Right cardiac atrium (tissue), 5 donors: ENCODE measurements at places on chromosomes 2 and 18. TPM values are rescaled to one million over a fixed set of nuclear protein-coding genes. Genes with fewer than 3 reads are reported as not detected.

DNA sequence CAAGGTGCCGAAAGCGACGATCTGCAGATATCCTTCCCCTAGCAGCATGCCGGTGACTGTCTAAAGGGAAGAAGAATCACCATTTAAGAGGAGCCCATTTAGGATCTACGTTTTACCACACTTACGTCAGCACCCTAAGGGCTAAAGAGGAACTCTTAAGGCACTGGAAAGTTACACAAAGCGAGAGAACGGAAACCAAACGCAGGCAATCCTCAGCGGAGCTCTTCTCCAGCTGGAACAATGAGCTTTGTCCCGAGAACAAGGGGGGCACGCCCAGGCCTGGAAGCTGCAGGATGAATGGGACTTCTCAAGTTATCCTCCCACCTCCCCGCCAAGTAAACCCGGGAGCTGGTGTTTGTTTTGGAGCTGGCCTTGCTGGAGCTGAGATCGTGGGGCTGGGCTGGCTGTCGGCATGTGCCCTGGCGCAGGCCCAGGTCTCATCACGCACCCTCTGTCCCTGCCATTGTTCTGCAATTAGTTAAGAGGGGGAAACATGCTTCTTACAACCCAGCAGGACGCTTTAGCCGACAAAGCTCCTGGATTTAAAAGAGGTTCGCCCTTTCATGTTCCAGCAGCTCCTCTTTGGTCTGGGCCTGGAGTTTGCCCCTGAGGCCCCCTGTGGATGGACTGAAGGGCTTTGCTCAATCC lies 36.4 kb downstream of the PXDN start:
- peak; percentile 93 for DNase-seq

DNA sequence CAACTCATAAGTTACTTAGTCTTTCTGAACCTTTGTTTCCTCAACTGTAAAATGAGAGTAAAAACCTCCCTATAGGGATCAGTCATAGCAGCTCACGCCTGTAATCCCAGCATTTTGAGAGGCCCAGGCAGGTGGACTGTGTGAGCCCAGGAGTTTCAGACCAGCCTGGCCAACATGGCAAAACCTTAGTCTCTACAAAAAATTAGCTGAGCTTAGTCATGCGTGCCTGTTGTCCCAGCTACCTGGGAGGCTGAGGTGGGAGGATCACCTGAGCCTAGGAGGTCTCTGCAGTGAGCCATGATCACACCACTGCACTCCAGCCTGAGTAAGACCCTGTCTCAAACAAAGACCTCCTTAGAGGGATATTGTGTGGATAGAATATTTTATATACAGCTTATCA lies 2.3 kb downstream of the GPR155 start:
- DNase-seq, result no peak

- no peak for DNase-seq
Measured at GRCh38 chr18:72651033-72651432, 106.9 kb upstream of the CBLN2 start.

GRCh38 chr2:67854798-67855197 lies 208.0 kb downstream of the C1D start:
- no peak for DNase-seq

DNA sequence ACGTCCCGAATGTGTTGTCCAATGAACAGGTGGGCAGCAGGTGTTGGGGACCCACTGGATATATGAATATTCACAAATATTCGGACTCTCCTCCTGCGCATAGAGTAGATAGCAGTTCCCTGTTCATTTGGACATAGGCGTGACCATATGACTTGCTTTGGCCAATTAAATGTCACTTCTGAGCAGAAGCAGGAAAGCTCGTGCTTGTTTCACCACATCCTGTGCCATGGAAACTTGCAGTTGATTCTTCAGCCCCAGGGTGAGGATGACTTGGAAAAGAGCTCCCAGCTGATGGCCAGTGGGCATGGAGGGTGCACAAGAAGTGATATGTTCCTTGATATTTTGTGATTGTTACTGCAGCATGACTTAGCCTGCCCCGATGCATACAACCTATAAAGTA lies 52.6 kb downstream of the PTPRM start:
- DNase-seq, result no peak

- DNase-seq, result peak; percentile 68
Measured at GRCh38 chr2:65204461-65205210, 23.0 kb upstream of the ACTR2 start.

CCDC138 gene
- 0.86 TPM for polyA plus RNA-seq

SERPINB12 gene
- not detected for polyA plus RNA-seq

ACADL gene
- polyA plus RNA-seq, result 2.8 TPM
